Natural killer cell (primary cell): ENCODE measurements at places on chromosomes 16 and 17. TPM values are rescaled to one million over a fixed set of nuclear protein-coding genes. Genes with fewer than 3 reads are reported as not detected.

DNA sequence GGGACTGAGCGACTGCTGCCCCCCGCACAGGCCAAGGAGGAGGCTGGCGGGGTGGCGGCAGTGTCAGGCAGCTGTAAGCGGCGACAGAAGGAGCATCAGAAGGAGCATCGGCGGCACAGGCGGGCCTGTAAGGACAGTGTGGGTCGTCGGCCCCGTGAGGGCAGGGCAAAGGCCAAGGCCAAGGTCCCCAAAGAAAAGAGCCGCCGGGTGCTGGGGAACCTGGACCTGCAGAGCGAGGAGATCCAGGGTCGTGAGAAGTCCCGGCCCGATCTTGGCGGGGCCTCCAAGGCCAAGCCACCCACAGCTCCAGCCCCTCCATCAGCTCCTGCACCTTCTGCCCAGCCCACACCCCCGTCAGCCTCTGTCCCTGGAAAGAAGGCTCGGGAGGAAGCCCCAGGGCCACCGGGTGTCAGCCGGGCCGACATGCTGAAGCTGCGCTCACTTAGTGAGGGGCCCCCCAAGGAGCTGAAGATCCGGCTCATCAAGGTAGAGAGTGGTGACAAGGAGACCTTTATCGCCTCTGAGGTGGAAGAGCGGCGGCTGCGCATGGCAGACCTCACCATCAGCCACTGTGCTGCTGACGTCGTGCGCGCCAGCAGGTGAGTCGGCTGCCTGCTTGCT is 5.6 kb upstream of the TMEM88 start:
- DNase-seq: peak; percentile 29

DNA sequence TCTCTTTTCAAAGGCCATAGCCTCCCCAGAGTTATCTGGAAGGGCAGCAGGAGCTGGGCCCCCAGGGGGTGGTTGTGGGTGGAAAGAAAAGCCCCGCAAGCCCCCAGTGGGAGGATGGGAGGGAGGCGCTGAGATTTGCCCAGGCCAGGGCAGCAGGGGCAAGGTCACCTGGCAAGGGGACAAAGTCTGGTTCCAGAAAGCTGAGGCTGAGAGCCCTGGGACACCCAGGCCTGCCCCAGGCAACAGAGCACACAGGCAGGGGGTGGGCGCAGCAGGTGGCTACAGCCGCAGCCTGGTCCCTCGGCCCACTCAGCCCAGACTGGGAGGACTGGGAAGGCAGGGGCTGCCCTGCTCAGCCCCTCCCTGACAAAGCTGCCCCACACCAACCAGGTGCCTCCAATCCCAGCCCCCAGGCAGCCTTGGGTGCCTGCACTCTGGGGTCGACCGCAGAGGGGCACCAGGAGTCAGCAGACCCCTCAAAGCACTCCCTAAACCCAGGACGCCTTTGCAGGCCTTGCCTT is 23.7 kb upstream of the GSG1L start:
- no peak for DNase-seq

- no peak for DNase-seq
Measured at GRCh38 chr17:21289902-21290571, 5.5 kb downstream of the MAP2K3 start.

DNA sequence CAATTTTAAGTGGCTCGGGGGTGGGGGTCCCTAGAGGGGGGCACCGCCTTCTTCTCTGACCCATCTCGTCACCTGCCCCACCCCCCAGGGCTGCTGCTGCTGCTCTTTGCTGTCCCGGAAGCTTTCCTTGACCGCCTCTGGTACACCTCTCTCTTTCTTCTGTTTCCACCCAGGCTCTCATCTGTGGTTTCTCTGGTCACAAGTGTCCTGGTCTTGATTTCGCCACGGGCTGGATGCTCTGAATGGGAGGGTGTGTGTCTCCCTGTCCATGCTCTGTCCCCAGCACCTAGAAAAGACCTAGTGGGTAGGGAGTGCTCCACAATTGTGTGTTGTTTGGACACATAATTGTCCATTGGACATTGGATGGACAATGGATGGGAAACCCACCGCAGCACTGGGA is 134.7 kb upstream of the CIBAR2 start:
- DNase-seq: no peak

The CLTC gene
- 127 TPM for total RNA-seq

GRCh38 chr17:57833179-57833939 is 16.5 kb downstream of the MRPS23 start:
- DNase-seq: peak; percentile 44

The SLFN12 gene
- 18.6 TPM for total RNA-seq
